ENCODE measurements at places on chromosomes 7 and 10. TPM values are rescaled to one million over a fixed set of nuclear protein-coding genes. Genes with fewer than 3 reads are reported as not detected.

The PLEKHS1 gene
- polyA plus RNA-seq, result not detected

The GHRHR gene
- polyA plus RNA-seq, result not detected

The ECHDC3 gene
- polyA plus RNA-seq, result 0.64 TPM

The CTAGE8 gene
- not detected for polyA plus RNA-seq

The CALHM1 gene
- polyA plus RNA-seq, result not detected

The ZNF727 gene
- not detected for polyA plus RNA-seq

The FAM171A1 gene
- polyA plus RNA-seq, result 26.8 TPM

The NPC1L1 gene
- 0.20 TPM for polyA plus RNA-seq

The FBXL13 gene
- polyA plus RNA-seq, result 0.57 TPM

The H2BK1 gene
- not detected for polyA plus RNA-seq

The PDZD7 gene
- 2.6 TPM for polyA plus RNA-seq

The NEUROG3 gene
- not detected for polyA plus RNA-seq

The PPIF gene
- polyA plus RNA-seq, result 13.6 TPM

The CPEB3 gene
- polyA plus RNA-seq, result 20.0 TPM

The SP8 gene
- polyA plus RNA-seq, result 8.4 TPM

The ZNF33A gene
- polyA plus RNA-seq, result 50.8 TPM

The GOLGA7B gene
- polyA plus RNA-seq, result 30.4 TPM

The PNLIPRP3 gene
- polyA plus RNA-seq, result not detected

The NODAL gene
- polyA plus RNA-seq, result 0.46 TPM

The ASB4 gene
- polyA plus RNA-seq, result 0.11 TPM

The ATRNL1 gene
- 47.8 TPM for polyA plus RNA-seq

The P4HA1 gene
- 24.2 TPM for polyA plus RNA-seq

The HABP2 gene
- not detected for polyA plus RNA-seq

The GATA3 gene
- not detected for polyA plus RNA-seq

The EPDR1 gene
- polyA plus RNA-seq, result 0.10 TPM

The NXPH1 gene
- 24.9 TPM for polyA plus RNA-seq

The GPR141 gene
- polyA plus RNA-seq, result not detected

The NT5C3A gene
- 99.2 TPM for polyA plus RNA-seq

The LLCFC1 gene
- not detected for polyA plus RNA-seq

The STEAP4 gene
- not detected for polyA plus RNA-seq

The KCND2 gene
- 11.0 TPM for polyA plus RNA-seq

The CD36 gene
- 0.31 TPM for polyA plus RNA-seq

The ZPBP gene
- polyA plus RNA-seq, result not detected

The EIF3A gene
- 37.3 TPM for polyA plus RNA-seq

Data from neural cell (in vitro differentiated cells).